Spleen (tissue), 13 donors: ENCODE measurements at places on chromosomes 7 and 10.

GRCh38 chr7:104979167-104979841 lies 34.7 kb upstream of the KMT2E start:
- no peak for DNase-seq

DNA sequence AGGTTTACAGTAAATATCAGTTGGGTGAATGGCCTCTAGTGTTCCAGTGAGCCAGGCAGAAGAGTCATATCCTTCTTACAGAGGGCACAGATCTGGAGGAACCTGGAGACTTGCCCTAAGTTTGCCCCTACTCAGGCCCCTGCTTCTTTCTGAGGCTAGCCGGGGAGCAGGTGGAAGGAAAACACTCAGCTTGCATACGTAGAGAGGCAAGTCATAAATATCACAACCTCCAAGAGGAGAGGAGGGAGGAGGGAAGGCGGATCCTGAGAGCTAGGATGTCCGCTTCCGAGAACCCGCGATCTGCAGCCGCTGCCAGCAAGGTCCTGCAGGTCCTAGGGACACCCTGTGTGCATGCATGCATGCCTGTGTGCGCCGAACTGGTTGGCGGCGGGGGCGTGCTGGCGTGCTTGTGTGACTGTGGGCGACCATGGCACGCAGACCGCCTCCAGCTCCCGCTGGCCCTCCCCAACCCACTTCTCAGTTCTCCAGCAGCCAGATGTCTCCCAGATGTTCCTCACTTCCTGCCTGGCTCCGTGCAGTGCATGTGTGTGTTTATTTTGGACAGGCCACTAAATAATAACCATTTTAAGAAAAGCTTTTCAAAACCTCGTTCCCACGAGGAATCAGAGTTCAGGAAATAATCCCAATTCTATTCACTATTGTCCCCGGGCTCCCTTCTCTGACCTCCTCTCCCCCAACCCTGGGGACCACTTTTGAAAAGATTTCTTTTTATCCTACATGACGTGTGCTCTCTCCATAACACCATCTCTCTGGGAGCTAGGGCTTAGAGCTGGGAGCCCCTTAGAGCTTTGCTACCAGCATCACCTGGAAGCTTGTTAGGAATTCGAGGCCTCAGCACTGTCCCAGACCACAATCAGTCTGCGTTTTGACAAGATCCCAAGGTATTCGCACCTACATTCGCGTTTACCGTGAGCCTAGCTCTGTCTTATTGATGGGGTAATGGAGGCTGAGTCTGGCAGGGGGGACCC lies 32.4 kb downstream of the UNC5B start:
- no peak for DNase-seq

GRCh38 chr10:114482480-114483304 lies 78.4 kb upstream of the AFAP1L2 start:
- no peak for DNase-seq

DNA sequence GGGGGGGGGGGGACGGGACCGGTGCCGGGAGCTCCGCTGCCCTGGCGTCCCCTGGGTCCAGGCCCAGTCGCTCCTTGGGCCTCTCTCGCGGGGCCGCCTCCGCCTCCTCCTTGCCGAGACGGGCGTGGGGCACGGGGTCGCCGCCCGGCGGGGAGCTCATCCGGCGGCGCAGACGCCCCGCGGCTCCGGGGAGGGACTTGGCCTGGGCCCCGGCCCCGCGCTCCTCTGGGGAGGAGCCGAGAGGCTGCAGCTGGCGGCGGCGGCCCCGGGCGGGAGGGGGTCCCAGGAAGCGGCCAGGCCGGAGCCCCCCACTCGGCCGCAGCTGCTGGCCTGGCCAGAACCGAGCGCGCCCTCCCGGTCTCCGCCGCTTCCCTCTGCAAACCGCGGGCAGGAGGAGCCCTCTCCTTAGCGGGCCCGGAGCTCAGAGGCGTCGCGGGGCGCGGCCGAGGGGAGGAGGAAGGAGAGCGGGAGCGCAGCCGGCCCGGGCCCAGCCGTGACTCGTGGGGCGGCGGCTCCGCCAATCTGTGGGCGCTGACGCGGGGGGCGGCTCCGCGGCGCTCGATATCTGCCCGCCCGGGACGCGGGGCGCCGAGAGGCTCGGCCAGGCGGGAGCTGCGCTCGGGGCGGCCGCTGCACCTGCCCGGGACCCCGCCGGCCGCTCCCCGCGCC lies at the start of gene FAM20C:
Gene FAM20C, plus strand, starts transcription at position 591 of the 669 bp plus-strand sequence. CDS start 629 bp downstream, outside the sequence.
- DNase-seq, result peak; percentile 90

DNA sequence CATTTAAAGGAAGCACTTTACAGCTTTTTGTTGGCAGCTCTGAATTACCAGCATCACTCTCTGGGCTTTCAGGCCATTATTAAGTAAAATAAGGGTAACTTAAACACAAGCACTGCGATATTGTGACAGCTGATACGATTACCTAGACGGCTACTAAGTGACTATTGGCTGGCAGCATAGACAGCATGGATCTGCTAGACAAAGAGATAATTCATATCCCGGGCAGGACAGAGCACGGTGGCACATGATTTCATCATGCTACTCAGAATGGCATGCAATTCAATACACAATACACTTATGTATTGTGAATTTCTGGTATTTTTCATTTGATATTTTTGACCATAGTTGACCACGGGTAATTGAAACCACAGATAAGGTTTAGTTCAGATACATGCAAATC lies 522.0 kb upstream of the LRRN3 start:
- DNase-seq, result no peak

- no peak for DNase-seq
These were observed 145.9 kb downstream of the SH3PXD2A start for GRCh38 chr10:103709341-103709920.

DNA sequence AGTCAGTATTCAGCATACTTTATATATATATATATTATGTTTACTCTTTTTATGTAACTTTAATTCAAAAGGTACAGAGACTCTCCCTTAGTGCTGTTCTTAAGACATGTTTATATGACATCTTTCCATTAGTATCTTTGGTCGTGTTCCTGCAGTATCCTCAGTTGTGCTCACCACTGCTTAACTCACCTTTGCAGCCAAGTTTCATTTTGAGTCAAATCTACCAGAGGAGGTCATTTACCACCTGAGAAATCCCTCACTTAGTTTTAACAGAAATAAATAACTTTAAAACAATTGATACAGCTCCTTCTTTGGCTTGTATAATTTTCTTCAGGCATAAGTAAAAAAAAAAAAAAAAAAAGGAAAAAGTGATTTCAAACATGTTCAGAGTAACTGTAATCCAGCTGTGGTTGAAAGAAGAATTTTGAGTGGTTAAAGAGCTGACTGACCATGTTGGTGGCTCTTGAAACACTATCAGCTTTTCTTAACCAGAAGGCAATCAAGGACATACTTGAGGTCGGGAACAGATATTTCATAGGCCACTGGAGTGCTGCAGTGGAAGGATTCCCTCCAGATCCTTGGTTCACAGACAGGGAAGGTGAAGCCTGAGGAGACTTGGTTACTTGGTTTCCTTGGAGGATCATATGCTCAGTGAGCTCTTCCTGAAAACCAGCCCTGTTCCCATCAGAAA lies 116.8 kb downstream of the AUTS2 start:
- DNase-seq, result no peak

DNA sequence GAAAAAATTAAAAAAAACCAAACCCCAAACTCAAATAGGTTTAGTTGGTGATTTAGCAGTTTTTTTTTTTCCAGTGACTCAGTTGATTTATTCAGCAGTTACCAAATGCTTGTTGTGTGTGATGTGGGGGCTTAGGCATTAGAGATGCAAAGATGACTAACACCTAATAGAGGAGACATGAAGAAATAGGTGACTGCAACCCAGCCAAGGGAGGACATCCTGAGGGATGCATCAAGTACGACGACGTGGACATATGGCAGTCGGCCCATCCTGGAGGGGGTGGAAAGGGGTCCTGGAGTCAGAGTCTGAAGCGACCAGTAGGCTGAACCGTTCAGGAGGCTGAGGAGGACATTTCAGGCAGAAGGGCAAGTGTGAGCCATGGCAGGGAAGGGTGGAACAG lies 35.5 kb downstream of the LRMDA start:
- no peak for DNase-seq

- DNase-seq, result no peak
These were observed 131.1 kb upstream of the PTN start for GRCh38 chr7:137474540-137475026.

DNA sequence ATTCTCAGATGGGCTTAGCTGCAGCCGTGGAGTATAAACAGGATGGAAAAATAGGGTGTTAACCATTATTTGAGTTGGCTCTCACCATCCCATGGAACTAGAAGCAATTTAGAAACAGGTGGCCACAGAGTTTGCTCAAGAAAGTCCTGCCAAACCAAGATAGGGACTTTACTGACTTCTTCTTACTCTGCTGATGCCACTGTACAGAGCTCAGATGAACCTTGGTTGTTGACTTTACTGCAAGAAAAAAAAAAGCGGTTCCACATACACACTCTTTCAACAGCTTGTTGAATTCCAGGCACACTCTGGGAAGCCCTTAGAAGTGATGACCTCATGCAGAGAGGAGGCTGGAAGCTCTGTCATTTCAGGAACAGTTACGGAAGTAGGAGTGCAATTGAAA lies 753.4 kb downstream of the NRG3 start:
- DNase-seq, result no peak

- DNase-seq, result peak; percentile 37
These were observed 153.7 kb downstream of the PLXNA4 start for GRCh38 chr7:132422502-132423111.

GRCh38 chr7:9945131-9945530 lies 1028.5 kb upstream of the PHF14 start:
- no peak for DNase-seq

GRCh38 chr7:20201380-20201779 lies 15.8 kb downstream of the MACC1 start:
- peak; percentile 65 for DNase-seq

DNA sequence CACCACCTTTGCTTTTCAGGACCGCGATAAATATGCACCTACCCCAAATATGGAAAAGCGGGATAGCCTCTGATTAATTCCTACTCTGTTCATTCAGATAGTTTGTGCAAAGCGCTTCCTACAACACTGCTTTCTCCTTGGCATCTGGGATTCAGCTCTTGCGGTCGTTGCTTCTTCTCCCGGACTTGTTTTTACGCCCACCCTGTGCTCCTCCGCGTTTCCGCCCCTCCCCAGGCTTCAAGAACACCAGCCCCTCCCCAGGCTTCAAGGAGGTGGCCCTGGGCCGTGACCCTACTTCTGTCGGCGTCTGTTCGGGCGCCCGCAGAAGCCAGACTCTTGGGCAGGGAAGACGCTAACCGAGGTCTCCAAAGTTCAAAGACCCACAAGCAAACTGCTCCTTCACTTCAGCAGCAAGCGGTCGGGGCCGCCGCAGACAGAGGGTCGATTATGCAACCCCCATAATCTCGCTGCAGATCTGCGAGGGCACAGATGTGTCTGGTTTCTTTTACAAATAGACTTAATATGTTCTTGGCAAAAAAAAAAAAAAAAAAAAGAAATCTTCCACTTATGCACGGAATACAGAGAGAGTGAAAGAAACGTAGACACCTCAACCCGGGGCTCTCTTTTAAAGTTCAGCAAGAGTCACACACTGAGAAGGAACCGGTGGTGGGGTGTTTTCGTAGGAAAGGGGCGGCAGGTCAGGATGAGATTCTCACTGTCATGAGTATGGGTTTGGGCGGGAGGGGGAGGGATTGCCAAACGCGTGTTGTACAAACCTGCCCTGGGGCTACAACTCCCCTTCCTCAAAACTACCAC lies 1.9 kb downstream of the DLX5 start:
- no peak for DNase-seq

DNA sequence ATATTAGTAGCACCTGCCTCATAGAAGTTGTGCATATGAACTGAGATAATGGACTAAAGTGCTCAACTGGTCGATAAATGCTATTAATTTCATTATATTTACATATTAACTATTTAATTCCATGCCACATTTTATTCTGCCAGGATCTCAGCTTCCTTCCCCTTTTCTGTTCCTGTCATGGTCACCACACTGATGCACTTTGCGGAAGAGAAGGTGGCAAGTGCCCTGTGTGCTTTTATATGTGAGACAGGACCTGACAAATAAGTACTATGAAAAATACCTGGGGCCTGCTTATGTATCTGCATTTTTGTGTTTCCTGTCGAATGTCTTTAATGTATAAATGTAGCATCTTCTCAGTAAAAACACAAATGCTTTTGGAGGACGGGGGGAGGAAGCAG lies 12.2 kb downstream of the ATP6V0E2 start:
- DNase-seq, result no peak

DNA sequence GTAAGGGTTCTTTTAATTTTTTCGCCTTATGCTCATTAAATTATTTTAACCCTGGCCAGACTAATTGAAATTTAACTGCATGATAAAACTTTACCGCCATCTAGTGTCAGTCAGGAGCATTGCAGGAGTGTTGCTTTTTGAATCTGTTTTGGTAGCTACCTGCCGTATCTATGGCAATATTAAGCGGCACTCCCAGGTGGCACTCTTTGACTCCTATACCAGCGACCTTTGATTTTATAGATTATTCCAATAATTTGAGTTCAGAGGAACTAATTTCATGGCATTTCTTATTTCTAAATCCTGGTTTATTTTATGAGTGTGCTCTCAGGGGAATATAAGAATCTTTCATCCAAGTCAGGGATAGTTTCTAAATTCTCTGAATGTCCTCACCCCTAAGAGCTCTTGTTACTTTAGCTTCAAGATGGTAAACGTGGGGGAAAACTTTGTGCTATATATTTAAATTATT lies 198.9 kb downstream of the REEP3 start:
- DNase-seq, result no peak

GRCh38 chr10:127945341-127945758 lies 38.4 kb downstream of the PTPRE start:
- no peak for DNase-seq
